Activated naive CD4-positive, alpha-beta T cell treated with anti-CD3 and anti-CD28 coated beads for 36 hours (primary cell): ENCODE measurements at places on chromosomes 3 and 15. TPM values are rescaled to one million over a fixed set of nuclear protein-coding genes. Genes with fewer than 3 reads are reported as not detected.

DNA sequence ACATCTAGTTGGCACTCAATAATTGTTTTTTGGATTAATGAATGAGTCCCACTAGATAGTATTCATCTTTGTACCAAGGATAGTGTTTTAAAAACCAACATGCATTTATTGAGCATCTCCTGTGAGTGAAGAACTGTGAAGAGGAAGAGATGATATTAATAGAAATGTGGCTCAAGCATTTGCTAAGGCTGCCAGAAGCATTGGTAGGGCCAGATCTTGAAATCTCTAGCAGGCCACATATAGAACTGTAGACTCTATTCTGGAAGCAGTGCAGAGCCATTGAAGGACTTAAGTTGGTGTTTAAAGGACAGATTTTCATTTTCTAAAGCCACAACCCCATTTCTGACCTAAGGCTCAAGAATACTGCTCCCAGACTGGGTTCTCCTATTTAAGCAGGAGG is 99.0 kb downstream of the NEK11 start:
- no peak for DNase-seq

DNA sequence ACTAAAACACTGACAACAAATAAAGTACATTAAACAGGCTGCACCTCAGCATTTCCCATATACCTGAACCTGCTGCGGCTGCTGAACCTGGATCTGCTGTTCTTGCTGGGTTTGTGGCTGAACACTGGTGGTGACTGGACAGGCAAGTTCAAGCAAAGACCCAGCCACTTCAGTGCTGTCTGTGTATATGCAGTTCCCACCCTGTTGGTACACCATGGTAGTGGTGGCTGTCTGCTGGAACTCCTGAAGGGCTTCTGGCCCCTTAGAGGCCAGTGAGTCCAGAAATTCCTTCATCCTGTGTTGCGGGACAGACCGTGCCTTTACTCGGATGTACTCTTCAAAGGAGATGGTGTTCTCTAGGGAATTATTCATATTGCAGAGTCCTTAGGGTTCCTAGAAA is 17.2 kb downstream of the QRICH1 start:
- no peak for DNase-seq

DNA sequence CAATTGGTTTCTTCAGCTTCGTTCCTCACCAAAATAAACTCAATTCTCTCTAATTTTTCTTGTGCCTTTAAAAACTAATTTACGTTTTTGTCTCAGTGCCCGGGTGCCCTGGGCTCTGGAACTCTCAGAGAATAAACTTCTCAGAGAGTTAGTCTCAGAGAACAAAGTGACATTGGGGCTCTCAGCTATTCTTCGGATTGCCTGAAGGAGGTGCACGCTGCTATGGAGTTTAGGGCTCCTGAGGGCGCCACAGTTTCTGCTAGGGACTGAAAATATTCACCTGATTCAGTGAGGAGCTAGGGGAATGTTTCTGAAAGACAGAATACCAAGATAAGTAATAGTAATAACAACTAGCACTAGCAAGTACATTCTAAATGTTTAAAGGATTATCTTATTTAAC is 22.7 kb downstream of the ZIC4 start:
- DNase-seq: no peak

GRCh38 chr15:40242601-40243000 is 3.7 kb downstream of the PAK6 start:
- no peak for DNase-seq

- DNase-seq: no peak
These were observed 245.2 kb downstream of the PLOD2 start for GRCh38 chr3:145915787-145916186.

- no peak for DNase-seq
These were observed 171.0 kb downstream of the RBMS3 start for GRCh38 chr3:29451920-29452319.

DNA sequence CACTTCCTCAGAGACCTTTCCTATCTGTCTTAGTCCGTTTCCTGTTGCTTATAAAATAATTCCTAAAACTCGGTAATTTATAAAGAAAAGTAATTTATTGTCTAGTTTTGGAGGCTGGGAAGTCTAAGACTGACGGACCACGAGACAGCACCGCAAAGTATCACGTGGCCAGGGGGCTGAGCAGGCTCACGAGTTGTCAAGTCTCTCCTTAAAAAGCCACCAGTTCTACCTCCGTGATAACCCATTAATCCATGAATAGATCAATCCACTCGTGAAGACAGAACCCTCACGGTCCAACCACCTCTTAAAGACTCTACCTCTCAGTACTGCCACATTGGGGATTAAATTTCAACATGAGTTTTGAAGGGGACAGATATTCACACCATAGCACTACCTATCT is 821 bp downstream of the LINS1 start:
- DNase-seq: peak; percentile 62

DNA sequence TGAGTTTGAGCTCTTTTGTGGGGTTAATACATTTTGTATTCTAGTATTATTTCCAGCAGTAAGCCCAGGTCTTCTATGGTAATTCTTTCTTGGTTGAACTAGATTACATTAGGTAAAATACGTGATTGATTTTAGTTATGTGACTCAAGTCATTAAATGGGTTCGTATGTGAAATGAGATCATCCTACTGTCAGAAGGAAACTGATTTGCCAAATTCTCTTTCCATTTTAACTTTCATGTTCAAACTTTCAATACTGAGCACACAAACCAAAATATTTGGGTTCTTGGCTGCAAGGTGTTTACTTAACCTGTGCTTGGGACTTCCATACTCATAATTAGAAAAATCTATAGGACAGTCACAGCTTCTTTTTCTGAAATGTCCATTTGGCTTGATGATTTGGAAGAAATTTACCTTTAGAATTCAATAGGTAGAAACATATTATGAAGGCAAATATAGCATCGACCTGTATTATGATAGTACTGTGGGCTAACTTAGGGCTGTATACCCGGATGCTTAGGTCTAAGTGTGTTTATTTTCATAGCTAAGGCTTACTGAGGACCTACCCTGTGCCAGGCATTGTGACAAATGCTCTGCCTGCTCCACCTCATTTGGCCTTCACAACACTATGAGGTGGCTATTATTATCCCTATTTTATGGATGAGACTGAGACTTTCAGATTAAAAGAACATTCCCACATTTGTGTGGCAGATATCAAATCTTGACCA is 631.8 kb upstream of the GRM7 start:
- DNase-seq: no peak

DNA sequence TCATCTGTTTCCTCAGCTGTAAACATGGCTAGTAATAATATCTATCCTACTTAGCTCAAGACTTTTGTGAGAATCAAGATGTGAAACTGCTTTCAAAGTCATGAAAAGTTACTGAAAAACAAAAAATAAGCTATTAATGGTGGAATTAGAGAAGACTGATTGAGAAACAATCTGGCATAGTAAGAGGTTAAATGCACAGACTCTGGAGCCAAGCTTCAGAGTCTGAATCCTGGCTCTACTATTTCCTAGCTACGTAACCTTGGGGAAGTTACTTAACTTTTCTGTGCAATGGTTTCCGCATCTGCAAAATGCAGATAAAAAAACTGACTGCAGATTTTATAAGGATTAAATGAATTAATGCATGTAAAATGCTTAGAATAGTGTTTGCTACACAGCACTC is 28.8 kb downstream of the LRRFIP2 start:
- DNase-seq: no peak

Gene TMC3
- not detected for total RNA-seq

Gene IL1RAP
- total RNA-seq: 11.0 TPM

Gene ZPLD1
- total RNA-seq: not detected

Gene DZIP1L
- not detected for total RNA-seq

Gene EFHB
- 0.55 TPM for total RNA-seq
